Fibroblast of skin of left biceps (primary cell): ENCODE measurements at places on chromosomes 16 and 17.
A peak's percentile ranks its signal among the peaks of the same experiment; 100 is the strongest.

GRCh38 chr16:85330006-85330693 is 217.9 kb upstream of the CIBAR2 start:
- DNase-seq, result no peak

GRCh38 chr16:15457958-15458357 is 23.6 kb downstream of the BMERB1 start:
- DNase-seq, result no peak

DNA sequence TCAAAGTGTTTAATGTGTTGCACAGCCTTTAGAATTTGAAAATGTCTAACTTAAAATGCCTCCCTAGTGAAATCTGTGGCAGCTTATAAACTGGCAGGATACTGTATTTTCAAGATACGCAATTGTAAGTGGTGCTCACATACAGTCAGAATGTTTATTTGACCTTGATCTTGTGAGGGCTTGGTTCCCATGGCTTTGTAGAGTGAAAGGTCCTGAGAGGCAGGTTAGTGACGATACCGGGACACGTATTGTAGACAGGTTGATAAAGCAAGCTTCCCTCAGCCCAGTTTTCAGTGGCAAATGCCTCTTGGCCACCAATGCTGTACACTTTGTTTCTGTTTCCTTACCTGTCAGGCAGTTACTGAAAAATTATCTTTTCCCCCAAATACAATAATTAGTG is 426.6 kb downstream of the MAF start:
- no peak for DNase-seq

- no peak for DNase-seq
These were observed 295.1 kb upstream of the RBFOX1 start for GRCh38 chr16:7037495-7037894.

GRCh38 chr16:79638386-79638785 is 37.8 kb upstream of the MAF start:
- DNase-seq, result no peak

- no peak for DNase-seq
These were observed 136.5 kb downstream of the CMIP start for GRCh38 chr16:81581107-81581506.

- DNase-seq, result no peak
These were observed 10.3 kb downstream of the EPX start for GRCh38 chr17:58202859-58203258.

- peak; percentile 68 for DNase-seq
These were observed 27.2 kb upstream of the SHISA9 start for GRCh38 chr16:12874186-12874585.
